ENCODE measurements at places on chromosomes 1 and 21.

GRCh38 chr1:17599954-17600300 lies 60.4 kb downstream of the ARHGEF10L start:
- no peak for DNase-seq

DNA sequence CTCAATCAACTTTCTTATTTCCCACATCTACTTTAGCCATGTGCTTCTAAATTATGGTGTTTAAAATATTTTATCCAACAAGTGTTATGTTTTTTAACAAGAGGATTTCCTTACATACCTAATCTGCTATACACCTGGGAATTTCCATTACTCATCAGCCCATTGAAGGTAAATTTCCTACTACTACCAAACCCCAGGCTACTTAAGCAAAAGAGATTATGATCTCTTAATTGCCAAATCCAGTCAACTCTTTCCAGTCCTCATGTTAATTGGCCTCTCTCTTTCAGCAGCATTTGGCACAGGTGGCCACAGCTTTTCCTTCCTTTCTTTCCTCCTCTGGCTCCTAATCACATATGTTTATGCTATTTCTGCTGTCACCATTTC lies 5.1 kb upstream of the C1orf162 start:
- no peak for DNase-seq

GRCh38 chr1:48005253-48006117 lies 8.3 kb upstream of the TRABD2B start:
- no peak for DNase-seq

DNA sequence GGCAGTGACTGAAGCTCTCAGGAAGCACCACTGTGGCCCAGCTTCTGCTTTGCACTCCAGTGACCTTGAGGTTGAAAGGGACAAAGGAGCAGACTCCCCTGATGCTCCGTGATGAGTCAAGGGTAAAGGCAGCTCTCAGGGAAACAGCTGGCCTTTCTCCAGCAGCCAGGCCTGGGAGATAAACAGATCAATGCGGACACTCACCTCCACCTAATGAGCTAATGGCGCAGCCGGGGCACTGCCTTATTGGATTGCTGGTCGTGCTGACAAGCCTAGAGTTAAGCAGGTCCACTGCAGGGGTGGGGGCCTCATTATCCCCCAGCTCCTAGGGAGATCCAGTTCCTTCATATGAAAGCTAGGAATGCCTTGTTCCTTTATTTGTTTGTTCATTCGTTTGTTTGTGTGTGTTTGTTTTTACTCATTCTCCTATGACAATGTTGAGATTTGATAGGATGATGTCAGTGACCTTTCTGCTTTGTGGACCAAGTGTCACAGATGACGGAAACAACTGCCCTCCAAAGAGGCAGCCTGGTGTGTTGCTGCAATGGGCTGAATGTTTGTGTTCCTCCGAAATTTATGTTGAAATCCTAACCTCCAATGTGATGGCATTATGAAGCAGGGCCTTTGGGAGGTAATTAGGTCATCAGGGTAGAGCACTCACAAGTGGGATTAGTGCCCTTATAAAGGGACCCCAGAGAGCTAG lies 141.4 kb upstream of the BEND5 start:
- no peak for DNase-seq

DNA sequence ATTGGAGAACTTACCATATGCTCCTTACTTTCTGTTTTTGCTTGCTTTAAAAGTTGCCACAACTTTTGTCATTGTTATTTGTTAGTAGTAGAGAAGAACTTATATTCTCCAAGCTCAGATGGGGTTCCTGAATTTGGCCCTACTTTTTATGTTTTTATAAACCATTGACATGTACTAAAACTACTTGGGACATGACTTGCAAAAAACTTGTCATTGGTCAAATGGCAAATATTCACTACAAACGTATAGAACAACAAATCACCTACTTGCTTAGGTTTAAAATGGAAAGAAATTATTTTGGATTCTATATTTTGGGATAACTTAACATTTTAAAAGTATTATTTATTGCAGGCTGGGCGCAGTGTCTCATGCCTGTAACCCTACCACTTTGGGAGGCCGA lies 32.7 kb downstream of the PIGP start:
- no peak for DNase-seq

DNA sequence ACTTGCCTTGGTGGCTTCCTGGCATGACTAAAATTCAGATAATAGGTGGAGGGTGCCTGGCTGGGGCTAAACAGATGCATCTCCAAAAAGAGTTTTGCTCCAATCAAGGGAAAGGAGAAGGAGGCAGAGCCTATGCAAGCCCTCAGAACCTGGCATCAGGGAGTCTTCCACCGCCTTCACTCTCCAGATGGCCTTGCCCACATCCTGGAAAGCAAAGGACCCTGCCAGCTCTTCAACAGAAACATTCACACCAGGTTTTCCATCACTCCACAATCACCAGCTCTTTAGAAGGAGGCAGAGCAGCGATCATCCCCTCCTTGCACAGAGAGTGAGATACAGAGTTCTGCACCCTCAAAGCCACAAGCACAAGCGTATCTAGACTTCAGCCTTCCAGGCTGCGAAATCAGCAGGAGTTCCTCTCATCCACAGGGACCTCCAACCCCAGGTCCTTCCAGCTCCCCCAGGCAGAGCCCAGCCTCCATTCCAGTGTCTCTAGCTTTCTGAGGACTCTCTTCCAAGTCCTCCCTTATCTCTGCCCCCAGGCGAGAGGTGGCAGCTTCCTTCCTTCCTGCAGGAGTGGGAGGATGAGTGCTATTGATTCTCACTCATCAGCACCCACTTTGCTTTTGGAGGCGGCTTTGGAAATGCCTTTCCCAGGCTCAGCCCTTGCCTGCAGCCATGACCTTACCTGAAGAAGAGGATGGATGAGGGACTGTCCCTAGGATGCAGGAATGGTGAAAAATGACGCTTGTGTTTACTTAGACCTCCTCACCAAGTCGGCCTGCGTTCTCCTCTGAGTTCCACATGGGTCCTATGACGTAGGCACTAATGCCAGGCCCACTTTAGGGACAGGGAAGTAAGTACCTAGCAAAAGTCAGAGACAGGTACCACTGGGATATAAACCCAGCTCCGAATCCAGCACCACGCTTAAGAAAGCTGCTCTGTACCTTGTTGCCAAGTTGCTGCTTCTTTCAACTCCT lies 75.4 kb downstream of the RIPK4 start:
- no peak for DNase-seq

GRCh38 chr1:110136911-110137310 lies 13.4 kb upstream of the SLC6A17 start:
- DNase-seq = peak; percentile 56

GRCh38 chr1:66266350-66266749 lies 267.6 kb upstream of the SGIP1 start:
- DNase-seq = no peak

- no peak for DNase-seq
These were observed 105.6 kb upstream of the ACTL8 start for GRCh38 chr1:17649371-17650106.

GRCh38 chr1:165259706-165260428 lies 96.6 kb downstream of the LMX1A start:
- DNase-seq = no peak

- DNase-seq = no peak
These were observed 7.7 kb downstream of the OVAAL start for GRCh38 chr1:180566495-180566894.

Data from activated CD4-positive, alpha-beta T cell treated with anti-CD3 and anti-CD28 coated beads, Interleukin-2, amount 10 ng/mL, durations not matched to agents 7 days and 5 days (primary cell).